ENCODE measurements at places on chromosomes 4 and X.

- no peak for DNase-seq
These were observed 93.3 kb downstream of the TMEM47 start for GRCh38 chrX:34563804-34564203.

DNA sequence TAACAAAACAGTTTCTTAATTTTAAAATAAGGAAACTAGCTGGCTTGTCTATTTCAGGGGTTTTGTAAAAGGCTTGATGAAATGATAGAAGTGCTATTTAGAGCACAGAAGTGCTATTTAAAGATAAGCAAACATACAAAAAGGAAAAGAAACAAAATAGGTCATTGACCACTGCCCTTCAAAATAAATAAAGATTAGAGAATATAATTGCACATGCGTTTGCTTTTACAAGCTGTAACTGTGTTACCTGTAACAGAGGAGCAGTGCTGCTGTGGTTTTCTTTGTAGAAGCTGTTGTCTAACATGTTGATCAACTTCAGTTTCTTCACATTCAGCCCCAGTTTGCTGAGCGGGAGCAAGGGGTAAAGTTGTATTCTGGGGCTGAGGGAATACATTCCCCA is 63.5 kb downstream of the WNK3 start:
- DNase-seq, result no peak

GRCh38 chrX:154505734-154506133 is 10.3 kb downstream of the FAM3A start:
- no peak for DNase-seq

GRCh38 chr4:7238300-7238960 is 46.1 kb downstream of the SORCS2 start:
- no peak for DNase-seq

DNA sequence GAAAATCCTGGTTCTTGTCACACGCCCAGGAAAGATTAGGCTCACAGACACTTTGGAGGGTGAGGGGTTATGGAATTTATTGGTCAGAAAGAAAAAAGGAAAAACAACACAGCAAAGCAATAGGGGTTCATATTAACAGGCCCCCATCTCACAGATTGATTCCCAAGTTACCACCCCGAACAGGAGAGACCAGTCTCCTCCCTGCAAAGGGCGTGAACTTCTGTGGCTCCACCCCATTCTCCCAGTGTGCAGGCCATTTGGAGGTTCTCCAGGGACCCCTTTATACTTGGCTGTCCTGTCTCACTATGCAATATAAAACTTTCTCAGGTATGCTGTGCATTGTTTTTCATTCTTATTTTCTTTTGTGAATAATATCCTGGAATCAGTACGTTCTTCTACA is 7.4 kb downstream of the FGF2 start:
- DNase-seq, result no peak

DNA sequence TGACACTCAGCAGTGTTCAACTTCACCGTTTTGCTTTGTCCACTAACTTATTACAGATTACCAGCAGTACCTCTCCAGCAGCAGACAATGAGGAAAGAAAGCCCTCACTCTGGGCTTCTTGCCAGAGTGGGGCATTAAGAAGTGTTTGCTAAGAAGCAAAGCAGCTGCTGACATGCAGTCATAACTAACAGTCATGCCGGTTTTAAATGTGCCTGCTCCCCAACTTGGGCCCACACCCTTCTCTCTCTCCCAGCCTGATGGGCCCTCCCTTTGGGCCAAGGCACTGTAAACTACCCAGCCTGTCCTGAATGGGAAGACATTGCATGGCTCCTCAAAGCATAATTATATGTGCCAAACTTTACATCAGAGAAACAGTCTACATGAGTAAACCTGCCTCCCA is 54.6 kb upstream of the HHIP start:
- no peak for DNase-seq

DNA sequence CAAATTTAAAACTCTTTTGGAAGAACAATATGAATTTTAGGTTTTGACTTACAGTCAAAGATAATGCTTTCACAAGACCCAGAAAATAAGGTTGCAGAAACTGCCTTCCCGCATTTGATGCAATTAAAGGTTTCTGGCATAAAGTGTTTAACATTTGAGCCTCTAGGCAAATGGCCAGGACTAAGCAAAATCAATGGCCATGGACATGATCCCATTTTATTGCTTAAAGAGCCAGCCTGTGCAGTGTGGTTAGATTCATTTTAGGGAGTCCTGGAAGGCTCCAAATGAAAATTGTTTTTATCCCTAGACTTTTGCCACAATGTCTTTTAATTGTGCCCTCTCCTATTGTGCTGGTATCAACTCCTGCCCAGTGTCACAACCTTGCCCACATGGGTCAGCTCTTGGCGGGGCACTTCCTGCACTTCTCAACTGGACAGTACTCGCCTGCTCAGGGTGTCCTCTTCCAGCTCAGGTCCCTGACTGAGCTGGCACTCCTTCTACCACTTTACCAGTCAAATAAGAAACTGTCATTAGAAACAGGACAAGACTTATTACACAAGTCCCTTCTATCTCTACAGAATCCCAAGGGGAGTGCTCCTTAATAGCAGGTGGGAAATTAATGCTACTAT is 208.4 kb upstream of the NPY2R start:
- DNase-seq, result no peak

- no peak for DNase-seq
These were observed 269.8 kb downstream of the COL25A1 start for GRCh38 chr4:109032671-109033070.

DNA sequence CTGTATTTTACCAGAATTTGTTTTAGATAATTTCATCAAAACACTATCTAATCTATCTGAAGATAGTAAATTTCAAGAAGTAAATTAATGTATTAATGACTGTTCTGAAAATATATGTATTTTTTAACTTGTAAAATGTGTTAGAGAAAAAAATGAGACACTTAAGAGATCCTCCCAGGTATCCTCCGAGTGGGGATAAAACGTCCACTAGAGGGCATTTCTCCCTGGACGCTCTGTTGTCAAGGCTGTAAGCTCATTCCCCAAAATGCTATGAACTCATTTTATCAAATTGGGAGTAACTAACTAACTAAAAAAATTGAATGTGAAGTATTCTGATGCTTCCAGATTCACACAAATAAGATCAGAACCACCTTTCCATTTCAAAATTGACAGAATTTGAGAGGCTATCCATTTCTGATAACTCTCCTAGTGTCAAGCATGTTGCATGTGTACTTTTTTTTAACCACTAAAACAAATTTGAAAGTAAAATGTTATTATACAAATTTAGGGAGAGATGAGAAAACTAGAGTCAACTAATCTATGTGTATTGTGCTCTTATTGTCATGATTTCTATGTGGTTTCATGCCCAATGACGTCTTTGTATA is 337.3 kb upstream of the HS3ST1 start:
- no peak for DNase-seq

GRCh38 chrX:108464604-108465003 is 25.0 kb downstream of the COL4A5 start:
- no peak for DNase-seq

GRCh38 chr4:82500435-82501153 is 61.2 kb downstream of the TMEM150C start:
- DNase-seq, result no peak

- no peak for DNase-seq
These were observed 17.8 kb upstream of the TBC1D19 start for GRCh38 chr4:26566133-26566532.

- no peak for DNase-seq
These were observed at the start of gene ARHGAP24 for GRCh38 chr4:85474818-85475630. Gene ARHGAP24 (plus strand): TSS chr4:85475150.

- DNase-seq, result no peak
These were observed 55.1 kb downstream of the SH3RF1 start for GRCh38 chr4:169215656-169216055.
